T follicular helper cell (primary cell): ENCODE measurements at places on chromosomes 5 and 9.

DNA sequence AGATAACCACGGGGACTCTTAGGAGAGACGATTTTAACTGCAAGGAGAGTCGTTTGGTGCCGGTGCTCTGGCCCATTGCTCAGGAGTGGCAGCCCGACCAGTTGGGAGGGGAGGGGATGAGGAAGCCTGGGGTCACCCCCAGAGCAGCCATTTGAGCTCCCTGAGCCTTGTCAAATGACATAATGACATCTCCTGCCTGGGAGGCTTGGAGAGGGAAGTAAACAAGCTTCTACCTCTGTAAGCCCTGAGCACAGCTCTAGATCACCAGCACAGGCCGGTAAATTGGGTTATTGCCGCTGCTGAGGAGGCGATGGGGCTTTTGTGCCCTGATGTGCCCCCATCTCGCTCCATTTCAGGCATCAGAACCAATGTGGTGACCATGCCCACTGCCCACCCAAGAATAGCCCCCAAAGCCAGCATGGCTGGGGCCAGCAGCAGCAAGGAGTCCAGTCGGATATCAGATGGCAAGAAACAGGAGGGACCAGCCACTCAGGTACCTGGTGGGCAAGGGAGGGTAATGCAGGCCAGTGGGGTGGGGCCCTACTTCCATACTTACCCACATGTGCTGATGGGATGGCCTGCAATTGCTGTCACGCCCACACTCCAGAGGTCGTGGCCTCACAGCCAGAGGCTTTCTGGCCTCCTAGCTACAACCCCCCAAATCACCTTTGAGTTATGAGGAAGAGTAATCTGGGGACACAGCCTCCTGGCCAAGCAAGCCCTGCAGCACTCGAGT lies 23.0 kb downstream of the CD74 start:
- DNase-seq = no peak

DNA sequence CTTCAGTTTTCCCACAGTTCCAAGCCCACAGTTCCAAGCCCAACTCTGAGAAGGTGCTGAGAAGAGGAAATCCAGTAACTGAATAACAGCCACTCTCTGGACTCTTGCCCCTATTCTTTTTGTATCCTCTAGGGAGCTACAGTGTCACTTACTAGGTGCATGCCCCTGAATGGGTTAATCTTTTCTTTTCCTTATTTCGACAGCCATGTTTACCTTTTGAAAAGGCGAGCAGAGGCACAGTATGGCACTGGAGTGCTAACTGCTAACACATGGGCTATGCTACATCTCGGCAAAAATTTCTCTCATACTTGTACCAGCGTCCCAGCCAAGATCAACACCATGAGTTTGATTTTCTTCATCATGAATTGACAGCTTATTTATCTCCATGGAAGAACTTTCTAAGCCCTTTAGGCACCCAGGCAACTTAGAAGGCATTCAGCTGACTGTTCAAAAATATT lies 222.6 kb downstream of the EBF1 start:
- no peak for DNase-seq

- DNase-seq = no peak
Measured at GRCh38 chr5:122420091-122420490, 108.1 kb downstream of the SNCAIP start.

DNA sequence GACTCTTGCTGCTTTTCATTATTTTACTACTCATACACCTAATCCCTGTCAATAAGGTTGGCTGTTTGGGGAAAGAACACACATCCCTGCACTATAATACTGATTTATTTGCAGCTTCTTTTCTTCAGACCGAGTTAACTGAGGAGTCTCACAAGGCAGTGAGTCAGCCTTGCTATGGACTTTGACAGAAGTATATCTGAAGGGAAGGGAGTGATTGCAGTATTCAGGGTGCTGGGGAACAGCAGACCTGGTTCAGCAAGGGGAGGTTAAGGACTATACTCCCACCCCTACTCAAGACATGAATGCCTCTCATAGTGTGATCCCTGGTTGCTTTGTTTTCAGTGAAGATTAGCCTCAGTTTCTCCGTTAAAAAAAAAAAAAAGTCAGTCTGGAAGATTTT lies 99.8 kb downstream of the TLE4 start:
- no peak for DNase-seq

- no peak for DNase-seq
Measured at GRCh38 chr9:79731171-79731890, 159.6 kb downstream of the TLE4 start.

- no peak for DNase-seq
Measured at GRCh38 chr5:171989276-171989675, 17.2 kb downstream of the FBXW11 start.

GRCh38 chr9:126906091-126906490 lies 8.5 kb upstream of the RALGPS1 start:
- no peak for DNase-seq

GRCh38 chr5:44613936-44614335 lies 194.8 kb upstream of the MRPS30 start:
- no peak for DNase-seq
